NCI-H1105 treated with DMSO at 0.1 percent for 48 hours (cell line): ENCODE measurements at places on chromosomes 11 and 22.

DNA sequence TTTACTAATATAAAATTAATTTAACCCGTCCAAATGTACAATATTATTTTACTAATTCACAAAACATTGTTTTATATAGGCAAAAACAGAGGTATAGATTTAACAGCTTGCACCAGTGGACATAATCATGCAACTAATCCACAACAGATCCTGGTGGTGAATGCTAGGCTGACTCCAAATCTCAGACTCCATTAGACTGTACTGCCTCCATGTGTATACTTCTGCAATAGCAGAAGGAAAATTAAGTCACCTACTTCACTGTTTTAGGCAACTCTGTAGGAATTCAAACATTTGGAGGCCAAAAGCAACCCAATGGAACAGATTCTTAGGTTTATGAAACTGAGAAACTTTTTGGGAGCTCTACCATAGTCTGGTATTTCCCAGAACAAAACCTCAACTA is 30.0 kb upstream of the RAB39A start:
- DNase-seq = no peak

GRCh38 chr22:28788601-28789000 is 11.8 kb downstream of the XBP1 start:
- DNase-seq = no peak

DNA sequence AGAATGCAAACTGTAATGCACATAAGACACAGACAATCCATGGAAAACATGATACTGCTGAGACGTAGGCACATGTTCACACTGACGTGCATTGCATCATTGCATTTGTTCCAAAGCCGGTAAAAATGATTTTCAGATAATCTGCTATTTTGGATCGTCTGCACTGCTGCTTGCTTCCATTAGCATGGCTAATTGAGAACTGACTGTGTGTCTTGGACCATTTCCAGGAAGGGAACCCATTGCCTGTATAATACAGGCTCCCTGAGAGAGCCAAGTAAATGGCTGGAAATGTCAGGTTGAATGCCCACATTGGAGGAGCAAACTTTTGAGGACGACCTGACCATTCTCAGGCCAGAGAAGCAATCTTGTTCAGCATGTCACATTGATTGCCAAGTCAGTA is 304.8 kb downstream of the ST3GAL4 start:
- DNase-seq = peak; percentile 59

GRCh38 chr11:119932828-119933562 is 204.0 kb upstream of the NECTIN1 start:
- DNase-seq = no peak

DNA sequence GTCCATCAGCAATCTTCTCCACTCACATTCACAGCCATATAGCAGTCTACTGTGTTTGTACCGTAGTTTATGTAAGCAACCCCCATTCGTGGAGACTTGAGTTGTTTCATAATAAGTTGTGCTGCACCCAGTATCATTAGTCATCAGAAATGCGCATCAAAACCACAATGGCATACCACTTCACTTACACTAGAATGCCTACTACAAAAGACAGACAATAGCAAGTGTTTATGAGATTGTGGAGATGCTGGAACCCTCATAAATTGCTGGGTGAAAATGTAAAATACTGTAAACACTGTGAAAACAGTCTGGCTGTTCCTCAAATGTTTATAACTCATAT is 133.3 kb downstream of the ATXN10 start:
- DNase-seq = no peak

DNA sequence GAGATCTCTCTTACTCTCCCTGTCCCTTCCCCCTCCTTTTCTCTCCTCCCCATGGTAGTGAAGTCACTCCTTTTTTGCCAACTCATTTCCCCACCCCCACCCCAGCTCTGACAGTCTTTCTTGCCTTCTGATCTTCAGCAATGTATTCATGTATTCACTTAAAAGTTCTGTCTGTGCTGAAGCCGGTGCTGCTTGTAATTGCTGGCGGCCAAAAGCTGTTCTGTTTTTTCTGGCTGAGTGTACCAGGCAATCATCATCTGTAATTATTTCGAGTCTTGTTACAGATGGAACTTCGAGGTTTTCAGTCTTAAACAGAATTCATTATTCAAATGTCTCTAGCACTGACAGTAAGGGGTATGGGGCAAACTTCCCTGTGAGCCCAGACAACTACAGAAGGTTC is 99.5 kb downstream of the SPATA19 start:
- no peak for DNase-seq

DNA sequence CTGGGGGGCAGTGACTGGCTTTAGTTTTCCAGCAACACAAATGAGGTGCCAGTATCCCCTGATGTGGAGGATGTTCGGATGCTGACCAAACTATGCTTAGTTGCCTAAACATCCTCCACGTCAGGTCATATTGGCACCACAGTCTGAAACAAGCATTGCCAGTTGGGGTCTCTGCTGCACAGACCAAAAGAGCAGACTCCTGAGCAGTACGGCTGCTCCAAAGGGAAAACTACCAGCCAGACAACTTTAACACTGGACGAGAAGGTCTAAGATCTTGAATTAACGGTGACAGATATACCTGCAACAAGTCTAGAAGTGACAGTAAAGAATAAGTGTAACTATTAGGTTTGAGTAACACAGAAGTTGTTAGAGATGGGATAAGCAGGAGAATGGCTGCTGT is 40.5 kb upstream of the CLTCL1 start:
- no peak for DNase-seq

DNA sequence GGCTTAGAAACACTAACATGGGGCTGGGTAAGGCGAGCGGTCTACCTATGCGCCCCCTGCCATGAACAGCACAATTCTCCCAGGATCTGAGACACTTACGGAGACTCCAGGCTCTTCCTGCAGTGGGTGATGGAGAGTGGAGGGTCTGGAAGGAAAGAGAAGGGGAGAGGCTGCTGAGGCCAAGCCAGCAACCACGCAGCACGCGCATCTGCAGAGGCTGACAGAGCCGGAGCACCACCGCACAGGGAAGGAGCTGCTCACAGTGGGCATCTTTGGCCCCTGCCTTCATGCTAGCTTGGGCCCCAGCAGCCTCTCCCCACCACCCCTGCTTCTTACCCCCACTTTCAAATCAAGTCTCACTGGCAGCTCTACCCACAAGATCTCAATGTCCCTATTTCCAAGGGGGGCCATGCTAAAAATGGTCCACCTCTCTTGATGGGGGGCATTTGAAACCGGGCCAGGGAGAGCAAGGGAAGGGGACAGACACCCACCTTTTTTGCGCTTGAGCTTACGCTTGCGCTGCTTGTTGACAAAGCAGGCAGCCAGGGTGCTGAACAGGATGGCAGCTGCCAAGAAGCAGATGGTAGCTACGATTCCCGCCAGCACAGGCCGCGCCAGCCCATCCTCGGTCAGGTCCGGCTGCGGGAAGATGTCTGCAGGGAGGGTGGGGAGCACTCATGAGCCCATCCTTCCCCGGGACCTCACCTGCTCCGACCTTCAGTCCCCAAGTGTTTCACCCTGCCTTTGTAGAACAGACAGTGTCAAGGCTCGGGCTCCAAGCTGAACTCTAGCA is 34.5 kb downstream of the IGSF9B start:
- no peak for DNase-seq

GRCh38 chr11:72812604-72812966 is 1.6 kb upstream of the ATG16L2 start:
- no peak for DNase-seq

- peak; percentile 58 for DNase-seq
These were observed 4.5 kb downstream of the GAS2L1 start for GRCh38 chr22:29310863-29311339.

DNA sequence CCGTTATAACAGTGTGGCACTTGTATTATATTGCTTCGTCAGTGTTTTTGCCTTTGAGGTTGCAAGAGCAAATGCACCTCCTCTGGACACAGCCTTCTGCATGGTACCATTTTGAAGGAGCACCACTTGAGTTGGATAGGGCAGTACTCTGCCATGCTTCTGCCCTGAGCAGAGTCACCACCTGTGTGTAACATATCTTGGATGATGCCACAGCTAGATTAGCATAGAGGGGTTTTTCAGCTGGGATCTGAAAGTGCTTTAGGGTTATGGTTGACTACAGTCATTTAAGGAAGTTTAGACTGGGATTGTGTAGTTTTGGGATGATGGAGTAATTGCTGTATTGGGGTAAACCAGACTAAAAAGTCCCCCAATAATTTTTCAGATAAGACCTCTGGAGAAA is 78.8 kb downstream of the PPP6R3 start:
- DNase-seq = no peak

- no peak for DNase-seq
These were observed 66.0 kb downstream of the KCNQ1 start for GRCh38 chr11:2510626-2511402.

GRCh38 chr22:38871360-38872171 is 450 bp downstream of the CBX6 start:
- no peak for DNase-seq

DNA sequence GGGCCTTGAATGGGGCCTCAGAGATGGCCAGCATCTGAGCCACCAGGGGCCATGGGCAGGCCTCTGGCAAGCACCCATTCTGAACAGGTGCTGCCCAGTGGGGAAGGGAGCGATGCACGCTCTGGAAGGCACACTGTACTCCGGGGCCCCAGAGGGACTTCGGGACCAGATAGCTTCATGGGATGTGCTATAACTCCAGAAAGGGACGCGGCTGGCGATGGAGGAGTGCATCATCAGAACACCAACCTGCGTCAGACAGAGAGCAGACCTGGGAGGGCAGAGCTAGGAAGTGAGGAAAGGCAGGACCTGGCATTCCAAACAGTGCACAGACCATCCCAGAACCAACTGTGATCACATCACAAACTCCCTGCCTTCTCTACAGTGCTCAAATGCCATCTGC is 16.8 kb downstream of the DGCR2 start:
- no peak for DNase-seq

GRCh38 chr11:71191201-71191600 is 61.2 kb downstream of the SHANK2 start:
- DNase-seq = no peak

- no peak for DNase-seq
These were observed 15.5 kb upstream of the CTSD start for GRCh38 chr11:1779034-1779805.

DNA sequence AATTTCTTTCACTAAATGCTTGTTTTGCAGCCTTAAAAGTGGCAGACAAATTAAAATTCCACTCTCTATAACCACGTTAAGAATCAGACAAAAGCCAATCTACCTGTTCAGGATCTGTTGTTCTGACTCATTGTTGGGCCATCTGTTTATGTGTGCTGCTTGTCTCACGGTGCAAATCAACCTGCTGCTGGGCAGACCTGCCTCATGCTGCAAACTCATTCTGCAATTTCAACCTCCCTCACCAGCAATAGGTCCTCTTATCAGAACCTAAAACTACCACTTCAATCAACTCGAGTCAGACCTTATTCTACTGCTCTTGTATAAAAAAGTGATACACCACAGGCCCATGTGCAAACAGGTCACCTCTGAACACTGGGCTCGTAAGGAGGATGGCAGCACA is 75.1 kb downstream of the LARGE2 start:
- DNase-seq = no peak

- no peak for DNase-seq
These were observed 65.1 kb upstream of the CD44 start for GRCh38 chr11:35073691-35074419.

- no peak for DNase-seq
These were observed 82.9 kb downstream of the KCNQ1 start for GRCh38 chr11:2527621-2528291.

DNA sequence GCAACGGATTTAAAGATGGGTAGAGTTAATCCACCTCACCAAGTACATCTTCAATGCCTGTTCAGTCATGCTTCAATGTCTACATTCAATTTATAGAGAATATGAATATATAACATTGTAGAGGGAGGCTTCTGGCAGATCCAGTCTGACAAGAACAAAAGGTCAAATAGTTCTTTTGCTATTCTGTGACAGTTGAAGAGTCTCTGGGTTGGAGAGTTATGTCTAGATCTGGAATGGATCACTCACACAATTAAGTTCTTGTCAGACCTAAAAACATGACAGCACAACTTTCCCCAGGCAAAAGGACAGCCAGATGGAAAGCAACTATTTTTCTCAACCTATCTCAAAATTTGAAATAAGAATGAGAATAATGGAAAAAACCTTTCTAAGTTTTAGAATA is 15.3 kb upstream of the GAB2 start:
- no peak for DNase-seq

DNA sequence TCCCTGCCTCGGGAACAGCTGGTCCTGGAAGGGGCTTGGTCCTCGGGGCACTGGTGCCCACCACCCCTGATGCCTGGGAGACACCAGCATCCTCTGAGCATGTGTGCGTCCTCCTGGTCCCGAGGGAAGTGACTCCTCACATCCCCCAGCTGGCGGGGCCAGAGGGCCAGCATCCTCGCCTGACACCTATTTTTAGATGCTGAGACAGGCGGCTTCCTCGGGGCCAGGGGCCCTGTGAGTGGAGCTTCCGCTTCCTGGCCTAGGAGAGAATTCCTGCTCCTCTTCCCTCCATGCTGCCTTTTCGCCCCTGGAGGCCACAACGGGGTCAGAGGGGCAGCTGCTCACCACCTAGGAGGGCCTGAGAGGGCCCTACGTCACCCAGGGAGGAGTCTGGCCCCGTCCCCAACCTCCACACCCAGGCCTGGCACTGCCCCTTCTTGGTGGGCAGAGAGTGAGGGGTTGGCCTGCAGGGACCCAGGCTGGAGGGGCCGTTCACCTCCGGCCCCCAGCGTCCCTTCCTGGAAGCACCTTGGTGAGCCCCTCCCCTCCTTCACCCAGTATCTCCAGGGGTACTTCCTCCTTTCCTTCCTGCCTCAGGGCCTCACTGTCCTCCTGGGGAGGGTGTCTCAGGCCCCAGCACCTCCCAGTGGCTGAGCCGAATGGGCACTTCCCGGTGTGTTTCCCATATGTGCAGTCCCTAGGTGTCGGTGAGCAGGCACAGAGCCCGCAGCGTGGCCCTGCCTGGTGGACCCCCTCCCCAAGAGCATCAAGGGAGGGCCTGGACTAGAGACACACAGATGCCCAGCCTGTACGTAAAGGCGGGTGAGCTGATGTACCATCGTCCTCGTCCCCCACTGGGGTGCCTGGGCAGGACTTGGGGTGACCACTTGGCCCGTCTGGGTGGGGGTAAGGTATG is 6.1 kb downstream of the CD81 start:
- no peak for DNase-seq

DNA sequence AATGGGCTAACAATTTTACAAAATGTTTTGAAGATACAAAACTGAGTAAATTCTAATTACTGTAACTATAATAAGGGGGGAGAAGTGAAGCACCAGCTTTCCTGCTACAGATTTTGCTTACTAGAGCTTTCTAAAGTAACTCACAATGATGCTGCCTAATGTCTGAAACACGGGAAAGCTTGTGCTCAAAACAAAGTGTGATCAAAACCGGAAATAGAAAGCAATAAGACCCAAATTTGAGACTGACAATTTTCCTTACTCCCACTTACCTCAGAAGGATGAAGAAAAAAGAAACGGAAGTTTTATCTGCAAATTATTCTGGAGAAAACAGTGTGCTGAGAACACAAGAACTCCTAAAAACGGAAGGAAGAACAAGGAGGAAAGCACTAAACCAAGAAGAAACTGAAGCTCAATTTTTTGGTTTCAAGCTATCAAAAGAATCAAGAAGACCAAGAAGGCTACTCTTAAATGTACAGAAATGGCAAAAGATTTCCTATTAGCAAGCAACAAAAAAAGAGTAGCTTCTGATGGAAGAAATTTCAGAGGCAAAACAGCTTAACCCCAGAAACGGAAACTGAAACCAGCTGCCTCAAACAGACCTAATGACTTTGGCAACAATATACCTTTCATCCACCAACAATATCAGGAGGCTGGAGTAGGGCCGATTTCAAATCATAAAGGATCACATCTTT is 33.4 kb downstream of the AMBRA1 start:
- peak; percentile 35 for DNase-seq

- DNase-seq = no peak
These were observed 1295.0 kb downstream of the JRKL start for GRCh38 chr11:97684486-97685439.
